ENCODE measurements at places on chromosomes 13 and 19. TPM values are rescaled to one million over a fixed set of nuclear protein-coding genes. Genes with fewer than 3 reads are reported as not detected.

The TMEM221 gene
- 0.46 TPM for total RNA-seq

The FCGBP gene
- total RNA-seq: 118 TPM

- H3K27ac ChIP-seq: no peak overlapping the region
- no peaks in the 10 kb centered on the region for H3K27me3 ChIP-seq
- no peak overlapping the region for H3K4me3 ChIP-seq
These were observed 135.2 kb downstream of the TSHZ3 start for GRCh38 chr19:31214086-31214485.

DNA sequence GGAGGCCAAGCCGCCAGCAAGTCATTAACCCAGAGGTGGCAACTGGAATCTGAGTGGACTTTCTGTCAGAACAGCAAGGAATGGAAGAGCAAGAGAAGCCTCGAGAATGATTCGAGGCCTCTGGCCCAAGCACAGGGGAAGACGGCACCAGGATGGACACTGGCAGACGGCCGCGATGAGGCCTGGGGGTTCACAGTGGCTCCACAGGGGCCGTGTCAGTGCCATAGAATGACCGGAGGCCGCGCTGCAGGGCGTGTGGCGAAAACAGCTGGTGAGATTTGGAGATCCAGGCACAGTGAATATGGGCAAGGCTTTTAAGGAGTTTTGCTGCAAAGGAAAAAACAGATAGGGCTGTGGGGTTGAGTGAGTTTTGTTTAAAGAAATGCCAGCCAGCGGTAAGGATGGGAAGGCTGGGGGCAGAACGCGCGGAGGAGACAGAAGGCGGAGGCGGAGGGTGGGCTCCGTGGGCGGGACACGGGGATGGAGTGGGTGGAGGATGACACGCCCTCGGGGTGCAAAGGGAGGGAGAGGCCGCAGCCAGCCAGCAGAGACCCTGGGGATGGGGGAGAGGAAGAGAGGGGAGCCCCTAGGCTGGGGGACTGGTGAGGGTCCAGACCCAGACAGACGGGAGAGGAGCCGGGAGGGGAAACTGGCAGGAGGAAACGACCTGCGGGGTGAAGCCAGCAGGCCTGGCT lies 130.5 kb downstream of the RNF17 start:
- H3K4me3 ChIP-seq: no peak overlapping the region
- no peaks in the 10 kb centered on the region for H3K4me1 ChIP-seq
- no peak for DNase-seq
- H3K27ac ChIP-seq: no peak overlapping the region

GRCh38 chr19:16599655-16600346 lies 27.6 kb upstream of the SLC35E1 start:
- H3K27me3 ChIP-seq: no peaks in the 10 kb centered on the region
- no peak overlapping the region for H3K4me3 ChIP-seq
- no peak overlapping the region for H3K27ac ChIP-seq
- no peaks in the 10 kb centered on the region for H3K36me3 ChIP-seq
- H3K4me1 ChIP-seq: no peaks in the 10 kb centered on the region
- no peak for DNase-seq

GRCh38 chr13:25971047-25971446 lies 80.8 kb downstream of the SHISA2 start:
- no peaks in the 10 kb centered on the region for H3K4me1 ChIP-seq
- no peak for DNase-seq
- no peak overlapping the region for H3K27ac ChIP-seq
- H3K4me3 ChIP-seq: no peak overlapping the region

DNA sequence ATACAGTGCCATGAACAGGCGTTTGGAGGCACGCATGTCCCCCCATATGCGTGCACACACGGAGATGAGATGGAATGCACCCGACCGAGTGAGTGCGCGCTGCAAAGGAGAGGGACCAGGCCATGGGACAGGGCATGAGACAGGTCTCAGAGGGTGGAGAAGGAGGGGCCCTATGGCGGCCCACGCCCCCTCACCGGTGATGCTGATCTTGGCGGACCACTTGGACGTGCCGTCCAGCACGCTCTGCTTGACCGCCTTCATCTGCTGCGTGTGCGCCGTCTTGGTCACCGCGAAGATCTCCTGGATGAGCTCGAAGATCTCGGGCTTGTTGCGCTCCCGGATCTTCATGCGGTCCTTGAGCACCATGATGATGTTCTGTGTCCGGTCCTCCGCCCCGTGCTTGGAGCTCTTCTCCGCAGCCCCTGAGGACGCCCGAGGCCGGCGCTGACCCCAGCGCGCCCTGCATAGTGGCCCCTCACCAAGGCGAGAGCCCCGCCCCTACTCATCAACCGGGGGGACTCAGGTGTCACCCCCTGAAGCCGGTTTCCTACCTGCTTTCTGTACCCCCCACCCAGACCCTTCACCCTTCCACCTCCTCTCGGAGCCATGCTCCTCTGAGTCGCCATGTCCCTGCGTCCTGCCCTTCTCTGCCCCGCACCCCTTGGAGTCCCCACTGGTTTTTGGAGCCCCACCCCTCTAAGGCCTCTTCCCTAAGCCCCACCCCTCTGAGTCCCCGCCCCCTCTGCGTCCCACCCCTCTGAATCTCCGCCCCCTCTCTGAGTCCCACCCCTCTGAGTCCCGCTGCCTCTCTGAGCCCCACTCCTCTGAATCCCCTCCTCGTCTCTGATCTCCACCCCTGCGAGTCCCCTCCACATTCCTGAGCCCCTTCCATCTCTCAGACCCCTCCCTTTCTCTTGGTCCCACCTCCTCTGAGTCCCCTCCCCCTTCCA lies 40.8 kb downstream of the UNC13A start:
- no peak overlapping the region for H3K27ac ChIP-seq
- H3K27me3 ChIP-seq: no peaks in the 10 kb centered on the region
- H3K4me1 ChIP-seq: no peaks in the 10 kb centered on the region
- H3K36me3 ChIP-seq: no peaks in the 10 kb centered on the region
- no peak for DNase-seq

DNA sequence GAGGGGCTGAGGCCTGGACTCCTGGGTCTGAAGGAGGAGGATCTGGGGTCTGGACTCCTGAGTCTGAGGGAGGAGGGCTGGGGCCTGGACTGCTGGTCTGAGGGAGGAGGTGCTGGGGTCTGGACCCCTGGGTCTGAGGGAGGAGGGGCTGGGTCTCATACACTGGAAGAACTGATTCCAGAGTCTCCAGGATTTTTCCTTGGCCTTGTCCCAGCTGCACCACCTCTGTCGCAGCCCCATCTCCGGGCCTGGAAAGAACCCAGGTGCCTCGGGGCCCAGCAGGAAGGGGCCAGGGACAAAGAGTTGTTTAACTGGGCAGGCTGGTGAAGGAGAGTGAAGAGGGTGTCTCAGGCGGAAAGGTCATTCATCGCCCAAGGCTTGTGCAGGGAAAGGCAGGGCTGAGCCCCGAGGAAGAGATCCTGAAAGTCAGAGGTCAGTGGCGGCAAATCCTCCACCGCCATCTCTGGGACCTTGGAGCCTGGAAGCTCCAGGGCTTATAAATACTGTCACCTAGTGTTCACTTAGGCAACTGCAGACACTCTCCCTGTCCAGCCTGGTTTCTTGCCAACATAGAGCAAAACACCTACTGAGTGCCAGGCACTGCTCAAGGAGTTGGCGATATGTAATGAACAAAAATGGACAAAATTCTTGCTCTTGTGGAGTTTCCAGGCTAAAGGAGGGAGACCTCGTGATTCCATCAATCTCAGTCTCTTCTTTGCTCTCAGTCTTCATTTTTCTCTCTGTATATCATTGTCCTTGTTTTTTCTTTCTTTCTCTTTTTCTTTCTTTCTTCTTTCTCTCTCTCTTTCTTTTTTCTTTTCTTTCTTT lies 4.4 kb upstream of the KCNN4 start:
- H3K27me3 ChIP-seq: no peaks in the 10 kb centered on the region
- no peak overlapping the region for H3K27ac ChIP-seq
- H3K4me1 ChIP-seq: no peaks in the 10 kb centered on the region
- DNase-seq: no peak

The DIAPH3 gene
- total RNA-seq: 0.12 TPM

The PEX11G gene
- 2.0 TPM for total RNA-seq

DNA sequence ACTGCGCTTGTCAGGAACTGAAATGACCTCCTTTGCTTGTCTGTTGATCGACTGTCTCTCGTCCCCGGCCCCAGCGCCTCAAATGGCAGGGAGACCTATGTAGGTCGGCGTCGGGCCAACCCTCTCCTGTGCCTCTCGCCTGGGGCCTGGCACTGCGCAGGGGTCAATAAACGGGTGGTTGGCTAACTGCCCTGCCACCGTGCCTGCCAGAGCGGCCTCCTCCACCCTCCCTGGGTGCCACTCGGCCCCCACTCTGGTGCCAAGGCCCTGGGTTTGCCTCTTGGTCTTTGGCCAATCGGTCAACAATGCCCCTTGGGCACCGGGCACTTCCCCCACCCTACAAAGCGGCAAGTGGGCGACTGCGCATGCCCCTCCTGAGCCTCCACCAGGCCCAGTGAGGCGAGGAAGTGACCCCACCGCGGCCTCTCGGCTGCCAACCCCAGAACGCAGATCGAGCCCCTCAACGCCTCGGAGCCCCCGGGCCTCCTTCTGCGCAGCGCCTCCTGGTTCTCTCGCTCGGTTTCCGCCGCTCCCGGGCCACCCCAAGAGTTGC lies 1.1 kb downstream of the KEAP1 start:
- no peaks in the 10 kb centered on the region for H3K36me3 ChIP-seq
- peak; percentile 99 for DNase-seq
- H3K27ac ChIP-seq: peak overlapping the region; percentile 99
- peaks cover 5% of the 10 kb centered on the region for H3K4me1 ChIP-seq

DNA sequence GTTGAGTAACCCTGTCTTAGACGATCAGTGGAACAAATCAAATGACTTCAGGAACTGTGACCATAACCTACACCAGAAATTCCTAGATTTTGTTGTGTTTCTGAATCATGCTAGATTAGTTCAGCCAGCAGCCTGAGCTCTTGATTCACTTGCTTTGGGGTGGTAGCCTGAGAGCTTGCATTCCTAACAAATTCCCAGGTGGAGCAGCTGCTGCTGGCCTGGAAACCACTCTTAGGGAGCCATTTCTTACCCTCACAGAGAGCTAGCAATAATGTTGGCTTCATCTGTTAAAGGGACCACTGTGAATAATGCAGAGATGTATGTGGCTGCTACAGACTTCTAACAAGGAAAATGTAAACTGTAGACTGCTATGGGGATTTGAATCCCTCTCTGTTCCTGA lies 388.1 kb upstream of the PRR20A start:
- no peak for DNase-seq
- H3K27ac ChIP-seq: no peak overlapping the region
- no peak overlapping the region for H3K4me3 ChIP-seq
- H3K36me3 ChIP-seq: no peaks in the 10 kb centered on the region
- no peaks in the 10 kb centered on the region for H3K27me3 ChIP-seq
- H3K4me1 ChIP-seq: no peaks in the 10 kb centered on the region

Measured in pancreas (tissue), 10 donors.